Vagina (tissue), 2 donors: ENCODE measurements at places on chromosomes 5 and 9. TPM values are rescaled to one million over a fixed set of nuclear protein-coding genes. Genes with fewer than 3 reads are reported as not detected.

DNA sequence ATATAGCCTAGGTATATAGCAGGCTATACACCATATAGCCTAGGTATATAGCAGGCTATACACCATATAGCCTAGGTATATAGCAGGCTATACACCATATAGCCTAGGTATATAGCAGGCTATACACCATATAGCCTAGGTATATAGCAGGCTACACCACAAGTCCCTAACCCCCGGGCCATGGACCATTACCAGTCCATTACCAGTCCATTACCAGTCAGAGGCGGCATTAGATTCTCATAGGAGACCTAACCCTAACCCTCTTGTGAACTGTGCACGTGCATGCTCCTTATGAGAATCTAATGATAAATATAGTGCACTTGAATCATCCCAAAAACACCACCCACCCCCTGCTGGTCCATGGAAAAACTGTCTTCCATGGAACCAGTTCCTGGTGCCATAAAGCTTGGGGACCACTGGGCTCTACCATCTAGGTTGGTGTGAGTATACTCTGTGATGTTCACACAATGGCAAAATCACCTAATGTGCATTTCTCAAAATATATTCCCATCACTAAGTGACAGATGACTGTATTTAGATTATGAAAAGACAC lies 4.7 kb downstream of the PLIN2 start:
- DNase-seq: no peak

GRCh38 chr5:73318308-73318719 lies 130.3 kb downstream of the FOXD1 start:
- DNase-seq: no peak

DNA sequence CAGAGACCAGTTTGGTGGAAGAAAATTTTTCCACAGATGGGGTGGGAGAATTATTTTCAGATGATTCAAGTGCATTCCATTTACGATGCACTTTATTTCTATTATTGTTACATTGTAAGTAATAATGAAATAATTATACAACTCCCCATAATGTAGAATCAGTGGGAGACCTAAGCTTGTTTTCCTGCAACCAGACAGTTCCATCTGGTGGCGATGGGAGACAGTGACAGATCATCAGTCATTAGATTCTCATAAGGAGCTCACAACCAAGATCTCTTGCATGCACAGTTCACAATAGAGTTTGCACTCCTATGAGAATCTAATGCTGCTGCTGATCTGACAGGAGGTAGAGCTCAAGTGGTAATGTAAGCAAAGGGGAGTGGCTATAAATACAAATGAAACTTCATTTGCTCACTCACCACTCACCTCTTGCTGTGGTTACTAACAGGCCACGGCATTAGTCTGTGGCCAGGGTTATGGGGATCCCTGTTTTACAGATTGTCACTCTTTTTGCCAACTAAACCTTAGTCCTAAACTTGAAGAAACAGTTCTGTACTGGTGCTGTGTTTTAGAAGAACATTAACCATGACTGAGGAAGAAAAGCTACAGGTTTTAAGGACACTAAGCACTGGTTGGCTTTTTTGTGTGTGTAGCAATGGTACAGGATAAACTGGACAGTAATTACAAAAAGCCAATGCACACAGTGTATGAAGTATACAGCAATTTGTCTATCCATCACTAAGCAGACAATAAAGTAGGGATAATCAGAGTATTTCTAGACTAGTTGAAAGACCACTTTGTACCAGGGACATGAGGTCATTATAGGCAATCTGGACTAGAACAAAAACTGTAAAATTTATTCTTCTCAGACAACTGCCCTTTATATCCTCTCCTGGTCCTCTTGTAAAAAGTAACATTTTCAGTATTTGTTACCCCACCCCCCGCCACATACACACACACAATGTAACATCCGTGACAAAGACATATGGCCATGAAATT lies 9.9 kb downstream of the TMEM232 start:
- DNase-seq: no peak

- peak; percentile 34 for DNase-seq
Observed at GRCh38 chr9:93306081-93306480, 122.1 kb downstream of the WNK2 start.

DNA sequence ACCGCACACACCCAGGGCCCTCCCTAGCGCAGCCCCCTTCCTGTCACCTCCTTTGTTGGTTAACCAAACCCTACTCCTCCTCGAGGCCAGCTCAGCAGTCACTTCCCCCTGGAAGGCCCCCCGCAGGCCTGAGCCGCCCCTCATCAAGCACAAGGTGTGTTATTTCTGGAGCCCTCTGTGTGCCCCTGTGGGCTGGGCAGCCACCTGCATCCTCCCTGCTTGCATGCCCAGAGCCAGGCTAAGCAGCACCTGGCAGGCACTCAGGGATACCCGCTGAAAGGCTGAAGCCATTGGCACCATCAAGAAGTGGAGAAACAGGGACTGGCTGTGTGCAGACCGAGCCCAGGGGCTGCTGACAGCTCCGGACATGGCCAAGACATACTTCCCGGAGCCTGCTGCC lies 121.8 kb downstream of the ZNF354C start:
- no peak for DNase-seq

DNA sequence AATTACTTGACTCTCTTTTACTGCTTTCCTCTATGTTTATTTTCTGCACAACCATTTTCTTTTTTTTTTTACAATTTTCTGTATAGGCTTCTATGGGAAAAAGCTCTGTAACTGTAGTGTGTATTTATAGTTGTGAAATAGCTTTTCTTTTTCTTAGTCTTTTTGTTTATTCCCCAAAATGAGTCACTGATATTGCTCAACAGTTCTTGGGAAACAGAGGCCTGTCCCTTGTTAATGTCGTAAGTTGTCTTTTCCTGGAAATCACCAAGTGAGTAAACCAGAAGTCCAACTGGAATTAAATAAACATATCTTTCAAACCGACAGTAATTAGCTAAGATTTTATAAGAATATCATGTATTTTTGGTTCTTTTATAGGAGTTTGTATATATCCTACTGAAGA lies 325.1 kb upstream of the PRR16 start:
- DNase-seq: no peak

- DNase-seq: no peak
Observed at GRCh38 chr9:69719983-69720382, 39.8 kb downstream of the PTAR1 start.

- DNase-seq: peak; percentile 52
Observed at GRCh38 chr5:133365738-133366137, 246.6 kb downstream of the FSTL4 start.

- DNase-seq: no peak
Observed at GRCh38 chr9:109424618-109425017, 73.5 kb downstream of the PTPN3 start.

- DNase-seq: no peak
Observed at GRCh38 chr9:78493166-78493742, 196.3 kb downstream of the PSAT1 start.

- no peak for DNase-seq
Observed at GRCh38 chr9:111890334-111890733, 6.3 kb upstream of the UGCG start.

GRCh38 chr9:4762108-4762885 lies 21.3 kb upstream of the AK3 start:
- no peak for DNase-seq

GRCh38 chr5:15938186-15938585 lies 241.4 kb downstream of the MARCHF11 start:
- no peak for DNase-seq

DNA sequence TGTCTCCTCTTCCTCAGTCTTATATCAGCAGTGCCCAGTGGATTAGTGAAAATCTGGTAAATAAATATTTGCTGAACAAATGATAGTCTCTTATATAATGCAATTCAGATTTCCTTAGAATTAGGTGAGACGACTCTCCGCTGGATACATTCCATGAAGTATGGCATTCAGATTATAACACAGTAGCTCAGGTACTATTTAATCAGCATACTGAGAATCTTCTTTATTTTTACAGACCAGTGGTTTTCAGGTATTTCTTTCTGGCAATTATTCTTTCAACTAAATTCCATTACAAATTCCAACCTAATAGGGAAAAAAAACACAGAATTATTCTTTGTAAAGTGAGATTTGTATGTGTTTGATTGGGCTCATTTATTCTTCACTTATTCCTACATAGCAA lies 435.5 kb downstream of the TAF11L14 start:
- DNase-seq: no peak

DNA sequence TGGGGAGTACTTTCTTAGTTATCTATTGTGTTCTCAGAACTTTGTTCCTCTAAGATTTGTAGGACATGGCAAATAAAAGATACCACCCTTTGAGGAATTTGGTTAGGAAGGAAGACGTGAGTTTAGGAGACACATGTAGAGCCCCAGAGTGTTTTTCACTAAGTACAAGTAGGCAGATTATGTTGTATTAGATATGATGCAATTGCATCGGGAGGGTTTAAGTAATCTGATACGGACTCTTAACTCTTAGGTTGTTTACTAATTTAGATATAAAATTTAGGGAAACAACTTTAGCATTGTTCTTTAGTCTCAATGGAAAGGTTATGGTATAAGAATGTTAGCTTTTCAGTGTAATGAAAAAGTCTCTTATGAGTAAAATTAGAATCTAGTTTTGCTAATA lies 84.4 kb downstream of the TRIO start:
- no peak for DNase-seq

- no peak for DNase-seq
Observed at GRCh38 chr5:91301106-91301846, 81.8 kb downstream of the ARRDC3 start.

DNA sequence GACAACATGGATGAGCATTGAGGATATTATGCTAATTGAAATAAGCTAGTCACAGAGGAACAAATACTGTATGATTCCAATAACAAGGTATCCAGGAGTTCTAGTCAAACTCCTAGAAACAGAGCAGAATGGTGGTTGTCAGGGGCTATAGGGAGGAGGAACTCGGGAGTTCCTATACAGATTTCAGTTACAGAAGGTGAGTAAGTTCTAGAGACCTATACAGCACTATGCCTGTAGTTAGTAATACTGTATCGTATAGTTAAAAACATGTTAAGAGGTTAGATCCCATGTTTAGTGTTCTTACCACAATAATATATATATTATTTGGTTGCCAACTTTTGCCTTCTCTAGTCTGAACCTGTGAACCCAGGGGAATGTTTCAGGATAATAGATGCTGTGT lies 7.9 kb upstream of the OXCT1 start:
- DNase-seq: no peak

DNA sequence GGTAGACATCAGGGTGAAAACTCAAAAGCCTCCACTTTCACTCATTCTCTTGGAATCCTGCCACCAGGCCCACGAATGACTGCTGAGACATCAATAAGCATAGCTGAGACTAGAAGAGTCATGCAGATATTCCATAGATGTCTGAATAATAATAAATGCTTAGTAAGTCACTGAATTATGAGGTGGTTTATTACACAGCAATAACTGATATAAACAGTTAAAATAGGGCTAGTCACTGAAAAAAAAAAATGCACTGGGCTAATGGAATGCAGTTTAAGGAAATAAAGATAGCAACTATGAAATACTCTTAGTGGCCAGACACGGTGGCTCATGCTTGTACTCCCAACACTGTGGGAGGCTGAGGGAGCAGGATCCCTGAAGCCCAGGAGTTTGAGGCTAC lies 262.8 kb upstream of the CDH6 start:
- DNase-seq: no peak

GRCh38 chr5:96340357-96340756 lies 92.7 kb downstream of the PCSK1 start:
- no peak for DNase-seq

DNA sequence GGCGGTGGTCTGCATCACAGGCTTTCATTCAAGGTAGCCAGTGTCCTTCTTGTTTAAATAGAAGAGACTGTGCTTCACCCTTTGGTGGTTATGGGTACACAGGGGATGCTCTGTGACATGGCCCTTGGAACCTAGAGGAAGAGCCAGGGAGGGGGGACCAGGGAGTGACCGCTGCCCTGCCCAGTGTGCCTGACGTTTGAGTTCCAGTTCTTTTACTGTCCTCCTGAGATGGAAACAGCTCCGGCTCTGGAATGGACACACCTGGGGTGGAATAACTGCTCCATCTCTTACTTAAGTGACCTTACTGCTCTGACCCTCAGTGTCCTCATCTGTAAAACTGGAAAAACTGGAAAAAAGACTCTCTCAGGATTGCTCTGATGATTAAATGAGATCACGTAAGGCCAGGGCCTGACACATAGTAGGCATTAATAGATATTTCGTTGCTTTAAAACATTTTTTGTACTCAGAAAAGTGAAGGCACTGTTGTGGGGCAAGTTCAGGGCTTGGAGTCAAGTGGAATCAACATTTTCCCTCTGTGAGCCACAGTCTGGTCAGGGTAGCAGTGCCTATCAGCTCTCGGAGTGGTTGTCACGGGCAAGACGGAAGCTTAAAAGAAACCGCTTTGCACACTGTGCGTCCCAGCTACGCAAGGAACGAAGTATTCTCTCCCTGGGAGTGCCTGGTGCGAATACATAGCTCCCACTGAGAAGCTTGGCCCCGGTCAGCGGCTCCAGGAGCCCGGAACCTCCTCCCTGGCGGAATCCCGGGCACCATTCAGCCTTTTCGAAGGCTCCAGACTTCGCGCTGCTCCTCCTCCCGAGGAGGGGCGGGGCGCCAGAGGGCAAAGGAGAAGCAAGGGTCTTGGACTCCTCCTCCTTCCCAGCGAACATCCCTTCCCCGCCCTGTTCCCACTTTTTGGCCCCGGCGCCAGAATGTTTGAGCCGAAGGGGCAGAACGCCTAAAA lies 5.8 kb downstream of the POU4F3 start:
- no peak for DNase-seq

GRCh38 chr5:125316391-125316790 lies 570.0 kb upstream of the ZNF608 start:
- DNase-seq: no peak

GRCh38 chr5:1524481-1524798 lies 680 bp upstream of the LPCAT1 start:
- DNase-seq: peak; percentile 84

- DNase-seq: no peak
Observed at GRCh38 chr9:94655739-94656138, 16.4 kb upstream of the FBP1 start.

The ECM2 gene
- total RNA-seq: 10.8 TPM

The GRXCR2 gene
- not detected for total RNA-seq

The SMIM3 gene
- total RNA-seq: 46.7 TPM

The NR5A1 gene
- total RNA-seq: 1.2 TPM

The SLC34A3 gene
- not detected for total RNA-seq

The SCGB3A1 gene
- not detected for total RNA-seq

The THBS4 gene
- total RNA-seq: 0.98 TPM

The AQP7 gene
- 6.4 TPM for total RNA-seq

The GCNT1 gene
- 8.3 TPM for total RNA-seq

The NIM1K gene
- total RNA-seq: not detected

The FXN gene
- 11.8 TPM for total RNA-seq

The CD14 gene
- total RNA-seq: 48.4 TPM
